ENCODE measurements at places on chromosomes 6 and 20.

DNA sequence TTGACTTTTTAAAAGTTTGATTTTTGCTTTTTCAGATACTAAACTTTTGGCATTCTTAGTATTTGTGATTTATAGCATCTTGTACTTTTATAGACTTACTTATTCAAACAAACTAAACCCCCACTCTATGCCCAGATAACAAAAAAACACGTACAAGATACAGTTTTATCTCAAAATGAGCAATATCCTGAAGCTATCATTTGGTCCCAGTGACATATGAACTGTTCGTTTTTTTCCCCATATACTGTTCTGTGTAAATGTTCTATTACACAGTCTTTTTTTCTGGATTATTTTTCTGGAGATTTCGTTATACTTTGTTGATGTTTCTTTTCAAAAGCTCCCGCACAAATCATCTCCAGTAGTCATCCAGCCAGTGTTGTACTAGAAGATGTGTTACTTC is 27.3 kb upstream of the SERINC3 start:
- DNase-seq, result no peak

- DNase-seq, result no peak
These were observed 12.2 kb downstream of the EPHA7 start for GRCh38 chr6:93407186-93407585.

- DNase-seq, result no peak
These were observed 133.9 kb downstream of the JPH2 start for GRCh38 chr20:44053046-44053445.

GRCh38 chr20:2004171-2004570 is 10.3 kb upstream of the PDYN start:
- no peak for DNase-seq

DNA sequence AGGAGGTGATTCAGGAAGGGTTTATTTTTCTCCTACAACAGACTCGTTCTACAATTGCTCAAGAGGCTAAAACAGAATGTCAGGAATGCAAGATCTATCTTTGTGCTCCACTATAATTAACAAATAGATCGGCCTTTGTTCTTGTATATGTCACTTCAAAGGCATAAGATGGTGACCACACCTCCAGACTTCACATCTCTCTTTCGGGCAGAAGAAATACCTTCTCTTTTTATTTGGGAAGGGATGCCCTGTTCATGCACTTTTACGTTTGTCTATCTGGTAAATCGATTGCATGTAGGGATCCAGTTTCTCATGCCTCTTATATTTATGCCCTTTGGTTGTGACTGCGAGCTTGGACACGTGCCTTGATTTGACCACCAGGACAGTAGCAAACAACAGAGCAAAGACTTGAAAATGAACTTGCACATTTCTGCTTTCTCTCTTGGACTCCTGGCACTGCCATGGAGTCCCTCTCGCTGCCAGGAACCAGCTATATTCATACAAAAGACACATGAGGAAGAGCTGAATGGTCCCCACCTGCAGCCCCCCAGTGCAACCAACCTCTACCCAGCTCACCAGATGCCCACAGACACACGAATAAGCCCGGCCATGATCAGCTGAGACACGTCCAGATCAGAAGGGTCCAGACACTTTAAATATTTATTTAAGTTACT is 219.8 kb upstream of the STXBP5 start:
- no peak for DNase-seq

DNA sequence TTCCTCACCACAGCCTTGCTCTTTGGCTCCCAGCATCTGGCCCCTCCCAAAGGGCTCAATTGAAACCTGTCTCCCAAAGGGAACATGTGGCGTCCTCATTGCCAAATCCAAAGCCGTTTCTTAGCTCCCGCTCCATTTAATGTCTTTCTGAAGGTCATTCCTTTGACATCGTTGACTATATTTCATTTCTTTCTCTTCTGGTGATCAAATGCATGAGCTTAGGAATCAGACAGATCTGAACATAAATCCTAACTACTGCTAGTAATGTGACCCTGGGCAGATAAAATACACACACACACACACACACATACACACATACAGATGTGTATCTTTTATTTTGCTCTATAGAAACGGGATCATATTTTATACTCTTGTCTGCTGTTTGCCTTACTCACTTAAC is 964.7 kb upstream of the FLRT3 start:
- no peak for DNase-seq

Data from stimulated activated CD8-positive, alpha-beta memory T cell treated with anti-CD3 and anti-CD28 coated beads, Interleukin-4, amount 100 ng/mL, for 24 hours (primary cell).